ENCODE measurements at places on chromosomes 1 and 21.

DNA sequence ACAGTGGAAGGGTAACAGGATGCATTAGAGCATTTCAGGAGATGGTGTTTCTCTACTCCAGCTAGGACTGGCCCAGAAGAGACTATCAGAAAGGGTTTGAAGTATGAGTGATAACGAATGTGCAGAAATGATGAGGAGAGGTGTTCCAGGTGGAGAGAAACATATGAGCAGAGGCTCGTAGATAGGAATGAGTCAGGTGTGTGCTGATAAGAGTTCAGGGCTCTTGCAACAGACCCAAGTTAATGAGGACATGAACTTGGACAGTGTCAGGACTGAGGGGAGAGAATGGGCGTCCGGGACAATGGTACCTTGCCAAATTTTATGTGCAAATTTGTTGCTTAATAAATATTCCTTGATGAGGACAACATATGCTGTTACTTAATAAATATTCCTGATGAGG lies 183.9 kb upstream of the NFIA start:
- DNase-seq = no peak

DNA sequence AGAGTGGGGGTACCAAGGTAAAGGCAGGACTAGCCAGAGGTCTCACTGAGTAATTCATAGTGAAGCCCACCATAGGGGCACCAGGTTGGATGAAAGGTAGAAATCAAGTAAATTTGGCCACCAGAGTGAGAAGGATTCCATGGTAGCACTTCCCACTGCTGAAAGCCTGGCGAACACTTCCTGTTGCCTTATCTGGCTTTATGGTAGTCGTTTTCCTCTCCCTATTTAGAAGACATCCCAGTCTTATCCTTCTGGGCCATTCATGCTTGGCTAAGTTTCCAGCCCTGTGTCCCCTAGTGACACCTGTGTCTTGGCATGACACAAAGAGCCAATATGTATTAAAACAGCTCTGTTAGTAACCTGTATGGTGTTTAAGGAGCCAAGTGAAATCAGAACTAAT lies 74.3 kb upstream of the SIPA1L2 start:
- no peak for DNase-seq

GRCh38 chr1:156384007-156384406 lies 15.0 kb downstream of the RHBG start:
- no peak for DNase-seq

GRCh38 chr1:151838222-151839081 lies 1.2 kb downstream of the C2CD4D start:
- no peak for DNase-seq

DNA sequence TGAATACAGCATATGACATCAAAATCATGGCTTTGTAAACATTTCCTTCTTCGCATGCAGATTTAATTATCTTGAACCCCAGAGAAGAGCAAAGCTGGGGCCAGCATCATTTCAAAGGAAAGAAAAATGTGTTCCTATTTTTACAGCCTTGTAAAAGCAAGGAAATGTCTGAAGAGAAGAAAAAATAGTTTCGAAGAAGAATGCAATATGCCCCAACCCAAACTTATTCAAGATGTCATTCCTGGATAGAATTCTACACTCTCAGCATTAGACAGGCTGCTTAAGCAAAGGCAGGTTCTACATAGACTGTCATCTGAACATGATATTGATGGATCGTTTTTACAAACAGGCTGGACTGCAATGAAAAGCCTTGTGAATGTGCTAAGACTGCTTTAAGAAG lies 900.8 kb downstream of the TTLL7 start:
- DNase-seq = no peak

DNA sequence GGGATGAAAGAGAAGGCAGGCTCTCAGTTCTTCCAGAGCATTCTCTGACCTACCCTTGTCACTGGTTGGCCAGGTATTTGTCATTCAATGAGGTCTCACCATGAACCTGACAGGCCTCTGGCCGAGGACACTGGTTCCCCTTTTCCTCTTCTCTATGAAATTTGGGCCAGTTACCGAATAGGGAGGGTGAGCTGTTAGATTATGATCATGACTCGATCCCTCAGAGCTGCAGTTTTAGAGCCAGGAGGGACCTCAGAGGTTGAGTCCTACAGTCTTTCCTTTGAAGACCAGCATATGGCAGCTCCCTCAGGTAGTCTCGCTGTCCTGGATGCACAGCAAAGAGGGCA lies 29.5 kb upstream of the CLSTN1 start:
- DNase-seq = no peak

- peak; percentile 67 for DNase-seq
These were observed 89.0 kb downstream of the URB2 start for GRCh38 chr1:229714964-229715603.

- DNase-seq = no peak
These were observed 75.5 kb downstream of the KAZN start for GRCh38 chr1:14674030-14674429.

DNA sequence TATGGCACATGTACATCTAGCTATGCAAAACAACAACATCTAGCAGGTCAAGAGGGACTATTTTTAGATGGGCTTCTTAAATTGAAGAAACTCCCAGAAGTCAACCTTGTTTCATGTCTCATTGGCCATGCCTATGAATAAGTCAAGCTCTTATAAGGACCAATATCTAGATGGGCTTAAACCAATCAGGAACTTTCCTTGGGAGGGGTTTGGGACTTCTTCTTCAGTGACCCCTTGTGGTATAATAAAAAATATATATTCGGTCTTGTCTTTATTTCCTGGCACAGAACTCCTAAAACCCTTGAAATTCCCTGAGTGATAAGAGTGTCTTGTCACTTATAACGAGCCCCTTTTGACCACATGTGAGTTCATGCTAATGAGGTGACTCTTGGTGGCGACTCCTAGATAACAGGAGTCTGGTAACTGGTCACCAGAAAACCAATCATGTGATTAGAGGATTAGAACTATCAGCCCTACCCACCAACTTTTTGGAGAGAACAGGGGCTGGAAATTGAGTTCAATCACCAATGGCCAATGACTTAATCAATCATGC lies 218.3 kb downstream of the HHIPL2 start:
- peak; percentile 19 for DNase-seq

- DNase-seq = no peak
These were observed 74.6 kb downstream of the DISP1 start for GRCh38 chr1:222889440-222889839.

DNA sequence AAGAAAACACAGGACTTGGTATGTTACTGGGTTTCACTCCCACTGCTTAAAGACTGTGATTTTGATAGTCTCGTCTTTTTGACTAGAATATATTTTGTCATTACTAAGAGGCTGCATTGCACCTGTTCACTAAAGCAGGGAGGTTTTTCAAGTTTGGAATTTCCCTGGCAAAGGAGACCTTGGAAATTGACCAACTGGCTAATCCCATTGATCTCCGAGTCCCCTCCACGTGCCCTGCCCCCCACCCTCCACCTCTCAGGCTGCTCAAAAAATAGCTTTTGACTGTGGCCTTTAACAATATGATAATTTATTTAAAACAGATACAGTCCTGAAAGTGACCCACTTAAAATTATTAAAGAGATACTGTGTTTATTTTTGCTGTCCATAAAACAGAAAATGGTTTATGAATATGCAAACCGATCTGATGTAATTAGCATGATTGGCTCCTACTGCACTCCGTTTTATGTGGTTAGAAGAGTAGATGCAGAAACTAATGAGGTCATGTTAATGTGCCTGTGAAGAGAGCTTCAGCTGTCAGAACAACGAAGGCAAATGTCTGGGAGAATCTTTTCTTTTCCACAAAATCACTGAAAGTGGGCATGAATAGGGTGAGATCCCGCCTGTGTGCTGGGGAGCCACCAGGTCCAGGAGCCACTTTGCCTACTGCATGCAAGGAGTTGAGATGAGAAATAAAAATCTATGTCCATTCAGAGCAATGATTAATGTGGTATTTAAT lies 361.5 kb downstream of the RRAGC start:
- peak; percentile 56 for DNase-seq

GRCh38 chr1:7373876-7374562 lies 397.1 kb upstream of the VAMP3 start:
- no peak for DNase-seq

GRCh38 chr1:79441238-79441637 lies 434.7 kb upstream of the ADGRL4 start:
- no peak for DNase-seq

DNA sequence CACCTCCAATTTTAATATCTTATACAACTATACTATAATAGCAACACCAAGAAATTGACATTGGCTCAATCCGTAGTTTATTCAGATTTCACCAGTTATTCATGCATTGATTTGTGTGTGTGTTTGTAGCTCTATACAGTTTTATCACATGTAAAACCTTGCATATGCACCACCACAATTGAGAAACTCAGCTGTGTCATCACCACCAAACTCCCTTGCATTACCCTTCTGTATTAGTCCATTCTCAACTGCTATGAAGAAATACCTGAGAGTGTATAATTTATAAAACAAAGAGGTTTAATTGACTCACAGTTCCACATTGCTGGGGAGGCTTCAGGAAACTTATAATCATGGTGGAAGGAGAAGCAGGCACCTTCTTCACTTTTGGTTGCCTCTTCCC lies 162.1 kb downstream of the PATJ start:
- DNase-seq = no peak

GRCh38 chr1:204503122-204503912 lies 8.7 kb upstream of the PIK3C2B start:
- peak; percentile 84 for DNase-seq

- DNase-seq = no peak
These were observed 1111.7 kb upstream of the B3GALT2 start for GRCh38 chr1:194298007-194298598.

DNA sequence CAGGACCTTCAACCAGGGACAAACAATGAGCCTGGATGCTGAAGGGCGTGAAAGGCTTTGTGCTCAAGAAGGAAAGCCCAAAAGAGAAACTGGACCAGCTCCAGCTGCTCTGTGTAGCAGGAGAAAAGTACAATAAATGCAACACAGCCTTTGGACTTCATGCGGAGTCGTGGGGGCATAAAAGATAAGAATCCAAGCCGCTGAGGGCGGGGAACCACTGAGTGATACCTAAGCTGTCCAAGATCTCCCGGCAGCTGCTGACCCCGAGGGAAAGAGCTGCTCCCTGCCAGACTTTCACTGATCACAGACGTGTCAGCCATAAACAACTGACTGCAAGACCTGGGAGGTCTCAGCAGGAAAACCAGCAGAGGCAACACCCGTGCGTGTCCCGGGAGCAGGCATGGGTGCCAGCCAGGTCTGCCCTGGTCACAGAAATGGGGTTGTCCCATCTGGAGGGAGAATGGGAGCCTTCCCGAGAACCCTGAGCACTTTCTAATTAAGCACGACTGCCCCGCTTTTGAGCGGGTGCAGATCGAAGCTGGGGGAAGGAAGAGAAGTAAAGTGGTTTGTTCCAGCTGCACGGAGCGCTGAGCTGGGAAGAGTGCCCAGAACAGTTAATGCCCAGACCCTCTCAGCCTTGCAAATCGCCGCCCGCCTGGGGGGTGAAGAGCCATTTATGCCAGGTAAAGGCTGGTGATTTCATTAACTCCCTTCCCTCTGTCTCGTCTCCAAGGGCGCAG lies 68.3 kb upstream of the TARDBP start:
- DNase-seq = peak; percentile 64

DNA sequence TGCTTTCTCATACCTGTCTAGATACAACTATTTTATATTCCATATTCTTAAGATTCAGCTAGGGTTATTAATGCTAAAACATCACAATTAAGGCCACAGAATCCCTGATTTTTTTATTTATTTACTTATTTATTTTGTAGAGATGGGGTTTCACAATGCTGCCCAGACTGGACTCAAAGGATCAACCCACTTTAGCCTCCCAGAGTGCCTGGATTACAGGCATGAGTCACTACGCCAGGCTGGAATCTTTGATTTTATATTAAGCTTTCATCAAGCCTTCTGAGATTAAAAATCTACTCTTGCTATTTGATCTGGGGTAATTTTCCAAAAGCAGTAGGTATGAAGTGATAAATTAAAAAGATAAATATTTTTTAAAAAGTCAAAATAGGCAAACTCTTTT lies 38.9 kb downstream of the MCOLN2 start:
- DNase-seq = peak; percentile 20

DNA sequence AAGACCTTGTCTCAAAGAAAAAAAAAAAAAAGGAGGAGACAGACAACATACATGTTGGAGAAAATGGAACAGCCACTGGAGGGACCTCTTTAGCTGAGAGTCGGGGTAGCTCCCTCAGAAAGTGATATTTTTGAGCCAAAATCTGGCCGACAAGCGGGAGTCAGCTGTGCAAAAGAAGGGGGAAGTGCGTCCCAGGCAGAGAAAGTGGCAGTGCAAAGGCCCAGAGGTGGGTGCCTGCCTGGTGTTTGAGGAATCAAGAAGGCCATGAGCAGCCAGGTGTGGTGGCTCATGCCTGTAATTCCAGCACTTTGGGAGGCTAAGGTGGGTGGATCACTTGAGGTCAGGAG lies 6.1 kb upstream of the CROCC start:
- peak; percentile 63 for DNase-seq

GRCh38 chr1:145782272-145783099 lies 41.4 kb downstream of the RNF115 start:
- no peak for DNase-seq

GRCh38 chr1:20992322-20993056 lies 184.2 kb downstream of the EIF4G3 start:
- DNase-seq = no peak

DNA sequence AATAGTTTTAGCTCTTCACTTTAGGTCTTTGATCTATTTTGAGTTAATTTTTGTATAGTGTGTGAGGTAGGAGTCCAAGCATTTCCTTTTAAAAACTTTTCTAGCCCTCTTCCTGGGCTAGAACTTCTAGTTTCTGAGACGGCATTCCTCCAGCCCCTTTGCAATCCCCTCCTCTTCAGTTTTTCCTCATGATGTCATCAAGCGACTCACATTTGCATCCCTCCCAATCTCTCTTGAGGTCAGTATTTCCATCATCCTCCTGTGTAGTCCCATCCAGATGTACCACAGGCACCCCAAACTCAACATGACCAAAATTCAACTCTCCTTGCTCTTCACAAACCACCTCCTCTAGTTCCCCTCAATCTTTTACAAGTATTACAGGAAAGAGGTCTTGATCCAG lies 10.7 kb downstream of the HMGN2 start:
- no peak for DNase-seq

- peak; percentile 42 for DNase-seq
These were observed 44.5 kb downstream of the LRRC53 start for GRCh38 chr1:74467786-74468377.

DNA sequence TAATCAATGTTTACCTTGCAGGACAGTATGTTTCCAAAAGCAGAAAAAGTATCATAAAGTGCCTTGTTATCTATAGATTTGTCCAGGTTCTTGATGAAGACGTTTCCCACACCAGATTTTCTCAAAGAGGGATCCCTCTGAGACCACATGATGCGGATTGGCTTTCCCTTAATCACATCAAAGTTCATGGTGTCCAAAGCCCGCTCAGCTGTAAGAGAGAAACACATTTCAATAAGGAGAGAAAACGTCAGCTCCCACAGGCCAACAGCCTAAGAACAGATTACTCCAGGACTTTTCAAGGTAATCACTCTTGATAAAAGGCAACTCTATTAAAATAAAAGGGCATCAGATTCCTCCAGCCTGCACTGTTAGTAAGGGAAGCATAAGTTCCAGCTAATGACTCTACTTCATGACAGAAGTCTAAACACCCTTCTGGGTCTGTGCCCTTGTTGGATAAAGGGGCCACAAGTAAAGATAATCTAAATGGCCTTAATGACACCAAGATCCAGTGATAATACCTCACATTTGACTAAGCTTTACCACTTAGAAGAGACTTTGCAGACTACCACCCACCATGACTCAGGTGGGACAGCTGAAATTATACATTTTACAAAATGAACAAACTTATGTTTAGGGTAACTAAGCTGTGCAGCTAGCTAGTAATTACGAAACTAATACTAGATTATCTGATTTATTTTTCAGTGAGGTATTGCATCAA lies 4.1 kb downstream of the PABPC4 start:
- DNase-seq = peak; percentile 63
